ENCODE measurements at places on chromosomes 13 and 19. TPM values are rescaled to one million over a fixed set of nuclear protein-coding genes. Genes with fewer than 3 reads are reported as not detected.

The TNFSF9 gene
- not detected for total RNA-seq

The VSTM1 gene
- total RNA-seq = not detected

- H3K27ac ChIP-seq = no peak overlapping the region
- H3K4me1 ChIP-seq = no peaks in the 10 kb centered on the region
- no peak for DNase-seq
- peaks cover 96% of the 10 kb centered on the region for H3K36me3 ChIP-seq
- no peaks in the 10 kb centered on the region for H3K27me3 ChIP-seq
Measured at GRCh38 chr19:2123682-2124387, 27.1 kb downstream of the IZUMO4 start.

DNA sequence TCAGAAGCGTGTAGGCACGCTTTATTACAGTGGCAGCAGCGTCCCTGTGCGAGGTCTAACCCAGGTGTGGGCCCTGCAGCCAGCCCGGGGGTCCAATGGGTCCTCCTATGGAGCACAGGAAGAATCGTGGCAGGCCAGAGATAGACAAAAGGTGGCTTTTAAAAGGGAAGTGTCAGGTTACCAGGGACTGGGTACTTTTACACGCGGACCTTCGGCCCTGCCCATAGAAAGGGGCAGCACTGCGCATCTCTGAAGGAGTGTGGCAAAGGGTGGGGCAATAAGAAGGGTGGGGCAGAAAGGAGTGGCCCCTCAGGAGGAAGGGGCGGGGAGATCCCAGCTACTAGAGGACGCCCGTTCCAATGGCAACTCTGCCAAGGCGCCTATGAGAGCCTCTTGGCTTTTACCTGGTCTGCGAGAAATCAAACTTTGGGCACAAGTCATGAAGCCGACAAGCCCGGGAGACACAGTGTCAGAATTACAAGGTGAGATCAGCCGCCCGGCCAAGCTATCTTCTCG is 1419.8 kb downstream of the UQCRFS1 start:
- peak overlapping the region; percentile 90 for H3K27ac ChIP-seq
- peak; percentile 91 for DNase-seq
- H3K27me3 ChIP-seq = no peaks in the 10 kb centered on the region
- H3K4me1 ChIP-seq = peaks cover 41% of the 10 kb centered on the region
- H3K4me3 ChIP-seq = peak overlapping the region; percentile 61
- peaks cover 6% of the 10 kb centered on the region for H3K36me3 ChIP-seq

The KCNRG gene
- total RNA-seq = not detected

The ZNF701 gene
- total RNA-seq = 17.9 TPM

DNA sequence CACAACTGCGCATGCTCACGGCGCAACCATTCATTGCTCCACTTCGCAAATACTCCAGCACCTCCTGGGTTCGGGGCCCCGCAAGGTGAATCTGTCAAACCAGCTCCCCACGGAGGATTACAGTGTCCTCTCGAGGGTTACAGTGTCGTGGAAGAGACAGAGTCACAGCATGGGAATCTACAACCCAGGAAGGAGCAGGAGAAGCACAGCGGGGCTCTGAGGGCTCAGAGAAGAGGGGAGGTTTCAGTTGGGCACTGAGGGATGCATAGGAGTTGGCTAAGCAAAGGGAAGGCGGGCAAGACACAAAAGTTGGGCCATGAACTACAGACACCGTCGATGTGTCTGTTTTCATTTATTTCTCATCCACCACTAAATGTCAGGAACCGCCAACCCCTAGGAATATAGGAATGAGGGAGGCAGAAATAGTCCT is 1.0 kb upstream of the GTF2F1 start:
- H3K27me3 ChIP-seq = no peaks in the 10 kb centered on the region
- H3K4me3 ChIP-seq = peak overlapping the region; percentile 84
- peak overlapping the region; percentile 96 for H3K27ac ChIP-seq
- DNase-seq = no peak

DNA sequence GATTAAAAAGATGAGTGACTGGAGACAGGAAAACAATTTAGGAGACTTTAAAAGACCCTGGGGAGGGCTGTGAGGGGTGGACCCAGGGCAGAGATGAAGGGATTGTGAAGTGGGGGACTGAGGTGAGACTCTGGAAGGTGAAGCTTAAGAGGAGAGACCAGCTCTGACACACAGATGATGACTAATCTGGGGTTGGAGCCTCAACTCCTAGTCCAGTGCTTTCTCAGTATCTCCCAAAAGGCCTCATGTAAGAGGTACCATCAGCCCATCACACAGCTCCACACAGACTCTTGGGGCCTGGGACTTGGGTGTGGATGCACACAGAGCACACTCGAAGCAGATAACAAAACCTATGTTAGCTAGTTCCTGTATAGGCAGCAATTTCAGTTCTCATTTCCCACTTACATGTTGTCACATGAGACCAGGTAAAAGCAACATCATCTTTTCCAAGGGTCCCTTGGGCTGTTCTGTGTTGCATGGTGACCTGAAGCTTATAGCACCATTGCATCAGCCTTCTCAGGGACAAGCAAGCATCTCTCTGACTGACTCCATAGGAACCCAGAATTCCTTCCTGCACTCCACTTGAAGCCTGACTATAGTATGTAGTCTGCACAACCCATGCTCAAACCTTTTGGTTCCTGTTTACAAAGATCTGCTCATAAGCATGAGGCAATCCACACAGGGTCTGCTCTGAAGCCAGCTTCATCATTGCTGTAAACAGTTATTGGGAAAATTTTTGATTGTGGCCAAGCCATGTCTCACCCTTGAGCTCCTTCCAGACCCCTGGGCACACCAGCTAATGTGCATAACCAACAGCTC is 88.6 kb upstream of the MYCBP2 start:
- no peak overlapping the region for H3K27ac ChIP-seq
- H3K4me3 ChIP-seq = no peak overlapping the region
- no peak for DNase-seq
- H3K4me1 ChIP-seq = no peaks in the 10 kb centered on the region

- DNase-seq = no peak
- no peak overlapping the region for H3K4me3 ChIP-seq
- H3K4me1 ChIP-seq = no peaks in the 10 kb centered on the region
- H3K27ac ChIP-seq = no peak overlapping the region
- peaks cover 67% of the 10 kb centered on the region for H3K27me3 ChIP-seq
- no peaks in the 10 kb centered on the region for H3K36me3 ChIP-seq
Measured at GRCh38 chr19:47819858-47820257, 1.9 kb upstream of the CRX start.

DNA sequence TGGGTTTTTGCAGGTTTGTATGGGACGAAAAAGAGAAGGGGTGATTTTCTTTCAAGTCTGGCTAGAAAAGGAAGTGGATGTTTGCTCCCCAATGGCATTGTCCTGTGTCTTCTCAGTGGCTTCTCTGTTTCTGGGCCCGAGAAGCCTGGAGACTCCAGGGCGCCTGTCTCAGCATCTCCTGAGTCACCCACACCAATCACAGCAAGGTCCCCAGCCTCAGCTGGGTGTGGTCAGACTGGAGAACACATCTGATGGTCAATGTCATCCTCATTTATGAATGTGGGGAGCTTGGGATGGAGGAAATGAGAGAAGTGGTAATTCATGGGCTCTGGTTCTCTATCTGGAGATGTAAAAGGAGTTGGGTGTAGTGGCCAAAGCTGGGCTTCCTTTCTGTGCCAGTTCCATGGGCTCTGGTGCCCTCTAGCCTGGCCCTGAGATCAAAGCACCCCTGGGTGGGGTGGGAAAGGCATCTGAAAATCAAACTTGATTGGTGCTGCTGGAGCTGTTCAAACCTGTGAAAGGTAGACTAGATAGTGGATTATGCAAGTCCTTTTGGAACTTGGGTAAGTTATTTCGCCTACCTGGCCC is 13.4 kb downstream of the RASL11A start:
- no peak overlapping the region for H3K27ac ChIP-seq
- no peaks in the 10 kb centered on the region for H3K36me3 ChIP-seq
- no peak for DNase-seq
- no peak overlapping the region for H3K4me3 ChIP-seq
- no peaks in the 10 kb centered on the region for H3K4me1 ChIP-seq

DNA sequence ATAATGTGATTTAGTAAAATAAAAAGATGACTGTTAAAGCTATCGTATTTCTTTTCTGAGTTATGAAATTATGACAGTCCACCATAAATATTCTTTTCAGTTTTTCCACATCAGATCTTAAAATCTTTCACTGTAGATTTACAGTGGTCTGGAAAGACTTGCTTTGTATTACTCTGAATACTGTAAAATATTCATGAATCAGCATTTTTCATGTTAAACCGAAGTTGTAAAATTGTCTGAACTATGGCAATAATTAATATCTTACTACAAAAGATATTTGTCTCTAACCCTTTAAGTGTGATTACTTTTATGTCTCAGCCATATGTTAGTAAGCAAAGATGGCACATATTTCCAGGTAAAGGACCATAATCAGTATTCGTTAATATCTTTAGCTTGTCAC is 1397.2 kb upstream of the PCDH9 start:
- DNase-seq = no peak
- H3K27ac ChIP-seq = no peak overlapping the region
- H3K4me3 ChIP-seq = no peak overlapping the region

GRCh38 chr19:40362160-40362559 is 13.7 kb downstream of the PLD3 start:
- no peak for DNase-seq
- H3K4me1 ChIP-seq = no peaks in the 10 kb centered on the region
- peaks cover 8% of the 10 kb centered on the region for H3K36me3 ChIP-seq
- no peaks in the 10 kb centered on the region for H3K27me3 ChIP-seq
- H3K4me3 ChIP-seq = no peak overlapping the region
- no peak overlapping the region for H3K27ac ChIP-seq

GRCh38 chr19:48623556-48624066 is 4.3 kb downstream of the SPHK2 start:
- no peaks in the 10 kb centered on the region for H3K27me3 ChIP-seq
- peaks cover 23% of the 10 kb centered on the region for H3K4me1 ChIP-seq
- H3K27ac ChIP-seq = peak overlapping the region; percentile 89
- peak overlapping the region; percentile 47 for H3K4me3 ChIP-seq
- H3K36me3 ChIP-seq = peaks cover 13% of the 10 kb centered on the region

- H3K36me3 ChIP-seq = no peaks in the 10 kb centered on the region
- no peak for DNase-seq
- H3K4me3 ChIP-seq = no peak overlapping the region
- no peak overlapping the region for H3K27ac ChIP-seq
Measured at GRCh38 chr13:83568019-83568418, 314.3 kb downstream of the SLITRK1 start.
